ENCODE measurements at places on chromosomes 4 and X. TPM values are rescaled to one million over a fixed set of nuclear protein-coding genes. Genes with fewer than 3 reads are reported as not detected.

The C4orf36 gene
- polyA plus RNA-seq: 0.96 TPM

The RTL9 gene
- 0.10 TPM for polyA plus RNA-seq

The NLRP2B gene
- polyA plus RNA-seq: not detected

The TRMT10A gene
- 4.1 TPM for polyA plus RNA-seq

The SLAIN2 gene
- 90.7 TPM for polyA plus RNA-seq

The ADRA2C gene
- 5.8 TPM for polyA plus RNA-seq

DNA sequence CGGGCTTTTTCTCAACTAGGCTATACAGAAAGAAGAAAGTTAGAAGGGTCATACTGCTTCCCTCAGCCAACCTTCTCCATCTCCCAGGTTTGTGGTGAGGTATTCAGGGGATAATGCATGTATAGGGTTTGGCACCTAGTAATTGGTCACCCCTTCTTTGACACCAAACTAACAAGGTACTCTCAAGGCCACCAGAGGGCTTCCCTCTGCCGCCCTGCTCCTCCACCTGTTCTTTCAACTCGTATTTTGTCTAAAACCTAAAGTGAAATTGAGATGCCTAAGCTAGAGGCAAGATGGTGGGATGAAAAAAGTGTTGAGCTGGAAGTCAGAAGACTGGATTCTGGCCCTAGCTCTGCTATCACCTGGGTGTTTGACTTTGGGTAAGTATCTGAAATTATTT is 22.0 kb downstream of the CT47C1 start:
- no peak for DNase-seq

- DNase-seq: no peak
Measured at GRCh38 chr4:168098248-168098717, 5.9 kb downstream of the ANXA10 start.

GRCh38 chr4:101398807-101399206 is 51.5 kb upstream of the PPP3CA start:
- no peak for DNase-seq

DNA sequence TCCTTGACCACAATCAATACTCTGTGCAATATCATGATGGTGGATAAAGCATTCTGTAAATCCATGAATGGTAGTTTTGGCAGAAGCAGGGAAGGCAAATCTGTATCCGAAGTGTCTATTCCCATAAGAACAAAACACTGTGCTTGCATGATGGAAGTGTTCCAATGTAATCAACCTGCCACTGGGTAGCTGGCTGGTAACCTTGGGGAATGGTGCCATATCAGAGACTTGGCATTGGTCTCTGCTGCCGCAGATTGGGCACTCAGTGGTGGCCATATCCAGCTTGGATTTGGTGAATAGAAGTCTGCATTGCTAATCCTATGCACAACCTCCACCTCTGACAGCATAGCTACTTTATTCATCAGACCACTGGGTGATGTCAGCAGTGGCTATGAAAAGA is 114.3 kb upstream of the EMCN start:
- no peak for DNase-seq

DNA sequence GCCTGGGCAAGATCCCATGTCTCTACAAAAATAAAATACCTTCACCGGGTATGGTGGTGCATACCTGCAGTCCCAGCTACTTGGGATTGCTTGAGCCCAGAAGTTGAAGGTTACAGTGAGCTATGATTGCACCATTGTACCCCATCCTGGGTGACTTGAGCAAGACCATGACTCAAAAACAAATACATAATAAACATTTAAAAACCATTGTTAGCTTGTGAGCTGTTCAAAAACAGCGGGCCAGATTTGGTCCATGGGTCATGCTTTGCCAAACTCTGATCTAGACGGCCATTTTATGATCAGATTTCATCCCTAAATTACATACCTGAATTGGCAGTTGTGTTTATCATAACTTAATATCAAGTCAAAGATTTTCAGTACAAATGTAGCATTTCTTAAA is 76.0 kb upstream of the GPM6B start:
- DNase-seq: no peak

DNA sequence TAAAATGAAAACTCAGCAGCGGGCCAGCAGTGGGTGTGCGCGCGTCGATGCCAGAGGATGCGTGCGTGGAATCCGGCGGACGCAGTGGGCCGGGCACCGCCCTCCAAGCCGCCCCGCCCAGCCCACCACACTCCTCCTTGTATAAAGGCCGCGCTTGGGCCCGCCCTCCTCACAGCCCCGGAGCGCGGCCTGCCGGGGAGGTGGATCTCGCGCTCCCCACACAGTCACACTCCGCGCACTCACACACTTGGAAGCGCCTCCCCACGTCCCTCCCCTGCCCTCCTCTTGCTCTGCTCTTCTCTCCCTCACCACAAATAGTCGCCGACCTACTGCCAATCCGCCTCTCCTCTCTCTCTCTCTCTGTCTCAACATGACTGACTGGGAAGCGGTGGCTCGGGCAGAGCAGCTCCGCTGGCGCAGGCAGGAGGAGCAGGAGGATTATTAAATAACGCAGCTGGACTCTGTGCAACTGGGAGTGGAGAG is at the start of gene CCSER1:
Gene CCSER1, plus strand, starts transcription at position 172 of the 483 bp plus-strand sequence.
- peak; percentile 52 for DNase-seq

DNA sequence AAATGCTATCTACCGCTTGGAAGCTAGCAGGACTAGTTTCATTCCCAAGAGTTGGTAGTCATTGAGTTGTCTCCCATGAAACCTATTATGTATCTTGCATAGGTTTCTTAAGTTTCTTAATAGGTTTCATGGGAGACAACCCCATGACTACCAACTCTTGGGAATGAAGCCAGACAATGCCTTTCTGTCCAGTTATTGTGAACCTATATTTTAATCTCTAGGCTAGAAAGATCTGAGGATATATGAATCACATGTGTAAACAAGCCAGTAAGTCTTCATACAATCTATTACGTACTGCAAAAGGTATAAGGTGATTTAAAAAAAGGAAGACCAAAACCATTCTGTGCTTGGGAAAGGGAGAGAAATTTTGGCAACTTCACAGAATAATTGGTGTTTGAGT is 162.6 kb downstream of the INPP4B start:
- no peak for DNase-seq

DNA sequence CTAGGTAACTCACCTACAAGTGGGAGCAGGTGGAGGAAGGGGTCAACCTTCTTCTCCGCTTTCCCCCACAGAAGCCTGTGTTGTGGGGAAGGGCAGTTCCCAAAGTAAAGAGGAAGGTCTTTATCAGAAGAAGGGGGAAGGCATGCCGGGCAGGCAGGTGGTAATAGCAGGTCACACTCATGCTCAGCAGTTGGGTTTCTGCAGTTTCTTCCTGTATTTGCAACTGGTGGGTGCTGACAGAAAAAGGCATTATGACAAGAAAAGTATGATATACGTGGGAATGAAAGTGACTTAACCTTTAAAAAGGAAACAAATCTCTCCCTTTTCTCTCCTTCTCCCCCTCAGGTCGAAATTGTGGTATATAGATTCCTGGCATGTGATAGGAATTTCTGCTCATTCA is 3.7 kb downstream of the MTMR1 start:
- DNase-seq: no peak

GRCh38 chrX:1011691-1012283 is 200.7 kb downstream of the CRLF2 start:
- no peak for DNase-seq

- no peak for DNase-seq
Measured at GRCh38 chr4:103292373-103292772, 94.2 kb upstream of the CENPE start.

DNA sequence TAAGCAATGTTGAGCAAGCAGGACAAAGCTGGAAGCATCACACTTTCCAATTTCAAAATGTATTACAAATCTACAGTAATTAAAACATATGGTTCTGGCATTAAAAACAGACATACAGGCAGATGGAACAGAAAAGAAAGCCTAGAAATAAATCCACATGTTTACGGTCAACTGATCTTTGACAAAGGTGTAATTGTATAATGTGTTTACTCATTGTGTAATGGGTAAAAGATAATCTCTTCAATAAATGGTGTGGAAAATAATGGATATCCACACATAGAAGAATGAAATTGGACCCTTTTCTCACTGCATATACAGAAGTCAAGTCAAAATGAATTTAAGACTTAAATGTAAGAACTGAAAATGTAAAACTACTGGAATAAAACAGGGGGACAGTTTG is 394.2 kb downstream of the ANKRD50 start:
- no peak for DNase-seq

GRCh38 chr4:1406981-1407656 is 877 bp upstream of the NKX1-1 start:
- DNase-seq: no peak

DNA sequence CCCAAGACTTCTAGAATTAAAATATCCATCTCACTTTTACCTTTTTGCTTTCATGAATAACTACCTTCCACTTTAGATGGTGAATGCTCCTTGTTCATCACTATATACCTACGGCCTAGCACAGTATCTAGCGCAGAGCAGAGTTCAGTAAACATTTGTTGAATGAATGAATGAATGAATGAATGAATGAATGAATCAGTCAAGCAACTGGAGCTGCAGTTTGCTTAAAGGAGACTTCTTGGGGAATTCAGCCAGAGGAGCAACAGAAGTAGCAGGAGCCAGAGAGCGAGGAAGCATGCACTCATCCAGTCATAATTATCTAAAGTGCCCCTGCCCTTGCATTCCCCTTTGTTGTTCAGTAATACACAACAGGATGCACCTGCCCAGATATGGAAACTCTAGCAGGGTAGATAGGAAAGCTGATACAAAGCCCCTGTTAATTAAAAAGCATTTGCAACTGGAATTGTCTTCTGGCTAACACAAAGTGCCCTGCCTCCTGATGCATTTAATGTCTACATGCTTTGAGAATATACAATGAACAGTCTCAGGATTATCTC is 103.0 kb upstream of the MBNL3 start:
- DNase-seq: no peak

GRCh38 chr4:26867914-26868684 is 7.5 kb downstream of the STIM2 start:
- DNase-seq: no peak

DNA sequence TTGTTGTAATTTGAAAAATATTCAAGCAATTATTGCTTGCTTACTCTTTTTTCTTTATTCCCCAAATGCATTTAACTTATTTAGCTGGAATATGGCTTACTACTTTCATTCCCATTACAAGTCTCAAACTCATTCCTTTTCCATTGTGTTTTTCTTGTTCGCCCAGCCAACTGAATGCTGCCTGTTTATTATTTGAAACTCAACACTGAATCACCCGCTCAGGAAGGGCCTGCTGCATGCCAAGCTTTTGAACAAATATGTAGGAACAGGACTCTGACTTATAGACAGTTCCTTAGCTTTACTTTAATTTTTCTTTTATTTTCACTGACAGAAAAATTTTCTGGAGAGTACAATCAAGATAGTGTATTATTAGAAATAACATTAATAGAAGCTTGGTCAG is 12.9 kb downstream of the PCDH18 start:
- DNase-seq: no peak

GRCh38 chr4:73448448-73449203 is 12.6 kb downstream of the AFP start:
- DNase-seq: no peak

DNA sequence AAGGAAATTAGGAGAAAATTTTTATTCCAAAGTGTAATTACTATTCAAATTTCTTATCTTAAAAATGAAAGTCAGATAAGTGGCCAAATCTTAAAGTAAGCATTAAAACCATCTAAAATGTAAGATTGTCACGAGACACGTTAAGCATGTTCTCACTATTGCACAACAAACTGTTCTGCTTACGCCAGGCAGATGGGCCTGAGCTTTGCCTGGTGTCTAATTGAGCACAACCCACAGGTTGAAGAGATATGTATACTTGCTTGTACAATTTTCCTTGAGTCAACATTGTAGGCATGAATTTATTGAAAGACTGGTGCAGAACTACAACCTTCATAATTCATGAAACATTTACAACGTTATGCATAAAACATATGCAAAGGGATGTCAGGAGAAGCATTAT is 3.9 kb downstream of the RNF128 start:
- no peak for DNase-seq

GRCh38 chr4:184655889-184656869 is 6.6 kb downstream of the PRIMPOL start:
- no peak for DNase-seq

- DNase-seq: no peak
Measured at GRCh38 chr4:145219090-145219489, 38.7 kb upstream of the OTUD4 start.

DNA sequence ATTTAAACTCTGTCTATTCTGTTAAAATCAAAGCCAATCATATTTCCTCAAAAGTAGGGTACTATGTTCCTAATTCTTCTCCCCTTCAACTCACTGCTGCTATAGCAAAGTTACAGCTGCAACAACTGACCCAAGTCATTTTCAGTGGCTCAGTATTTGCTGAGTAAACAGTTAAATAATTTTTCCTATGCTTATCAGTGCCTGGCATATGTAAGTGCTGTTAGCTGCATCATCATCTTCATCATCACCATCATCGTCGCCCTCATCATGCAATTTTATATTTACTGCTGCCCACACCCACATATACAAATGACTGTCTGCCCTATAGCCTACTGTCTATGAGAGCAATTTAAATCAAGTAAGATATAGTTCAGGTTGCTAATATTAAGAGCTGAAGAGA is 21.9 kb downstream of the COQ2 start:
- no peak for DNase-seq

Data from urinary bladder (tissue), 4 donors.